ENCODE measurements at places on chromosomes 6 and 20.

DNA sequence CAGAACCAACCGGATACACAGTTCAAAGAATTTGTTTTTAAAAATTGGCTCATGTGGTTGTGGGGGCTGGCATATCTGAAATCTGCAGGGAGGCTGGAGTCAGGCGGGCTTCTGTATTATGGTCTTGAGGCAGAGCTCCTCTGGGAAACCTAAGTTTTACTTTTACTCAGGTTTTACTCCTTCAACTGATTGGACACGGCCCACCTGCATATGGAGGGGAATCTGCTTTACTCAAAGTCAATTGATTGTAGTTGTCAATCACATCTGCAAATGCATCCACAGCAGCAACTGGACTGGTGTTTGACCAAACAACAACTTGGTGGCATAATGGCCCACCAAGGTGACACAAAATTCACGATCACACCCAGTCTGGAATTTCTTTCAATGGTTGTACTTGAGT is 103.4 kb downstream of the ERMARD start:
- no peak for DNase-seq

GRCh38 chr6:5287205-5287965 is 26.1 kb downstream of the FARS2 start:
- no peak for DNase-seq

GRCh38 chr6:98308564-98308963 is 525.8 kb upstream of the POU3F2 start:
- DNase-seq: no peak

DNA sequence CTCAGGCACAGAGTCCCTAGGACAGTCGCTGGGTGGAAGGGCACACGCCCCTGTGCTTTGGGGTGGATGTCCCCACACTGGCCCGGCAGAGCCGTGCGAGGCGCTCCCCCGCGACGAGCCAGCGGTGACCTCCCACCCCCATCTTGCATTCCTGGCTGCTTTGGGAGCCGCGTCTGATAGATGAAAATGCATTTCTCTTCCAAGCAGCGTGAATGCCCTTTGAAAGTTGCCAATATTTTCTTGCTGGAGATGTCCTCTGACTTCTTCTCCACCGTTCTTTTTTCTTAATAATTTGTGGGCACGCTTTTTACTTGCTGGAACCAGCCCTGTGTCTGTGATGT is 29.9 kb downstream of the COL20A1 start:
- DNase-seq: no peak

- DNase-seq: no peak
Observed at GRCh38 chr6:26118999-26119398, 31.8 kb downstream of the HFE start.

- DNase-seq: no peak
Observed at GRCh38 chr6:51562198-51562597, 525.2 kb downstream of the PKHD1 start.

GRCh38 chr20:2331106-2331505 is 35.3 kb downstream of the TGM3 start:
- no peak for DNase-seq

- DNase-seq: no peak
Observed at GRCh38 chr20:58817748-58818147, 33.0 kb downstream of the GNAS-AS1 start.

- no peak for DNase-seq
Observed at GRCh38 chr6:139068846-139069245, 40.3 kb downstream of the ABRACL start.

GRCh38 chr6:101663100-101663499 is 269.6 kb downstream of the GRIK2 start:
- no peak for DNase-seq

GRCh38 chr20:33567949-33568348 is 78.1 kb downstream of the CBFA2T2 start:
- no peak for DNase-seq

- no peak for DNase-seq
Observed at GRCh38 chr6:112622036-112622435, 274.9 kb downstream of the RFPL4B start.

- DNase-seq: no peak
Observed at GRCh38 chr20:43583133-43583864, 7.4 kb upstream of the IFT52 start.

GRCh38 chr6:33073431-33073871 is at the start of gene HLA-DPA1:
Gene HLA-DPA1, minus strand, starts transcription at chr6:33073649.
- DNase-seq: peak; percentile 69

DNA sequence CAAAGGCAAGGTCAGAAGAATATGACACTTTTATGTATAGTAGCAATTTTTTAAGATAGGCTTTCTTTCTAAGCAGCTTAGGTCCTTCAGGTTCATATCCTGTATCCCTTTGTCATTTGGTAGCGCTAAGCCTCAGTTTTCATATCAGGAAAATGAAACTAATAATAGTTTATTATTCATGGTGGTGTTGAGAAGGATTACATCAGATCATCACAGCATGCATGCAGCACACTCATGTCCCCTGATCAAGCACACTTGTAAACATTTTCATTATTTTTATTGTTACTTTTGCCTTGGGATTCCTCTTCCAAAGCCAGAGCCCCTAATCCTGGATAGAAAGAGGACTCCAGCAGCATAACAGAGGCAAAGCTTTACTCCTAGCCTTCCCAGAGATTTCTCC is 70.2 kb upstream of the ADGRF1 start:
- no peak for DNase-seq

GRCh38 chr6:136791296-136792094 is 782 bp downstream of the MAP3K5 start:
- DNase-seq: peak; percentile 48

DNA sequence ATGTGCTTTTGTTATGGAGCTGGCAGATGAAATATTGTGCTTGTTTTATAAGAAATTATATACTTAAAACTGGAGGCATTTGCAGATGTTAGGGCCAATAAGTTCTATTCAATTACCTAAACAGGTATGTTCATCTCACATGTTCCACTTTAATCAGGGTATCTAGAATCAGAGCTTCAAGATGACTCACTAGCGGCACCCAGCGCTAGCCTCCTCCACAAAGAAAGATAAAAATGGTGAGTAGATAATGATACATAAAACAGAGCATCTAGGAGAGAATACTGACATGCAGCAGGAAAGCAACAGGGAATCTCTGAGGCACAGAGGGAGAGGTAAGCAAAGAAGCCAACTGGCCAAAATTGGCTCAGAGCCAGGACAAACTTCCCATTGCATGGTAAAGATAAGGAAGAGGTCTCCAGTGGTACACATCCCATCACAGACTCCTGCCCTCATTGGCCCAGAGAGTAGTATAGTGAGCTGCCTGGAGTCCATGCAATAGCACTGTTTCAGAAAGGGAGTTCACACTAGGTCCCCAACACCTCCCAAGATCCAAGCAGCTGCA is 200.7 kb upstream of the SPTLC3 start:
- no peak for DNase-seq
